Dermis microvascular lymphatic vessel endothelial cell (primary cell): ENCODE measurements at places on chromosomes 4 and X. TPM values are rescaled to one million over a fixed set of nuclear protein-coding genes. Genes with fewer than 3 reads are reported as not detected.

GRCh38 chrX:45353456-45353855, 152.8 kb upstream of the DIPK2B start:
- DNase-seq: no peak

GRCh38 chr4:33057736-33058135, 2337.6 kb downstream of the PCDH7 start:
- DNase-seq: no peak

DNA sequence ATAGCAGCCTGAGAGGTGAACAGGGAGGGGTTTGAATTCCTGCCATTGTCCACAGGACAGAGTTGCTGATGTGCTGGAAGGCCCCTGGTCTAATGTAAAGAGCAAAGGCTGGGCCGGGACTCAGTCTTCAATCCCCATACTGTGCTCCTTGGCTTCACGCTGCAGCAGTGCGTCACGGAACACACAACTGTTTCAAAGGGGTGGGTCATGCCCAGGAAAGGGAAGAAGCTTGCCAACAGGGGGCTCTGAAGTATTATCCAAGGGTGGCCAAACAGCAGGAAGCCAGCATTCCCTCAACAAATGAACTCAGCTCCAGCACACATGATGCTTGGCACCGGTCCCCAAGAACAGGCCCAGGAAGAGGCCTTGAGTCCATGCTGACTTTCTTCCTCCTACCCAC, 122.5 kb downstream of the NFKB1 start:
- DNase-seq: peak; percentile 51

- DNase-seq: no peak
Observed at GRCh38 chr4:11739992-11740391, 311.3 kb upstream of the HS3ST1 start.

DNA sequence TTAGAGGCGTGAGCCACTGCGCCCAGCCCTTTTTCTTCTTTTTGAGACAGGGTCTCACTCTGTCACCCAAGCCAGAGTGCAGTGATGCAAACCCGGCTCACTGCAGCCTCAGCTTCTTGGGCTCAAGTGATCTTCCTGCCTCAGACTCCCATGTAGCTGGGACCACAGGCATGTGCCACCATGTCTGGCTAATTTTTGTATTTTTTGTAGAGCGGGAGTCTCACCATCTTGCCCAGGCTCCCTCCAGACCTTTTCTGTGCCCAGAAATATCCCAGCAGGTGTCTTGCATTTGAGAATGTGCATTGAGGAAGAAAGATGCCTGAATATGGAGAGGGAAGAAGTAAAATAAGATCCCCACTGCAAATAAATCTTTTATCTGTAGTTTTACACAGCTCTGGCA, 58.7 kb downstream of the PPEF2 start:
- no peak for DNase-seq

DNA sequence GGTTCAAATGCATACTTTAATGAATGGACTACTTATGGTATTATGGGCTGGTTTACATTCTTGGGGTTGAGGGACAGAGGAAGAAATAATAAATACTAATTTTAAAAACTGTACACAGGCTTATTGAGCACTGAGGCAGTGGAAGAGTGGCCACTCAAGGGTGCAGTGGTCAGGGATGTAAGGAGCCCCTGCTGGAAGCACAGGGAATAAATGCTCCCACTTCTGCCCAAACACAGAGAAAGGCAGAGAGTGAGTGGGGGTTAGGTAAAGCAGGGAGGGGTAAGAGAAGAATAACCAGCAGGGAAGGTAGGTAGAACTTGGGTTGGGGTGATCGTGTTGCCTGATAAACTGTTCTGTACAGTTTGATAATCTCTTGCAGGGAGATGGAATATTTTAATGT, 60.0 kb downstream of the GAB1 start:
- no peak for DNase-seq

GRCh38 chr4:55871299-55871800, 17.9 kb downstream of the EXOC1 start:
- no peak for DNase-seq

DNA sequence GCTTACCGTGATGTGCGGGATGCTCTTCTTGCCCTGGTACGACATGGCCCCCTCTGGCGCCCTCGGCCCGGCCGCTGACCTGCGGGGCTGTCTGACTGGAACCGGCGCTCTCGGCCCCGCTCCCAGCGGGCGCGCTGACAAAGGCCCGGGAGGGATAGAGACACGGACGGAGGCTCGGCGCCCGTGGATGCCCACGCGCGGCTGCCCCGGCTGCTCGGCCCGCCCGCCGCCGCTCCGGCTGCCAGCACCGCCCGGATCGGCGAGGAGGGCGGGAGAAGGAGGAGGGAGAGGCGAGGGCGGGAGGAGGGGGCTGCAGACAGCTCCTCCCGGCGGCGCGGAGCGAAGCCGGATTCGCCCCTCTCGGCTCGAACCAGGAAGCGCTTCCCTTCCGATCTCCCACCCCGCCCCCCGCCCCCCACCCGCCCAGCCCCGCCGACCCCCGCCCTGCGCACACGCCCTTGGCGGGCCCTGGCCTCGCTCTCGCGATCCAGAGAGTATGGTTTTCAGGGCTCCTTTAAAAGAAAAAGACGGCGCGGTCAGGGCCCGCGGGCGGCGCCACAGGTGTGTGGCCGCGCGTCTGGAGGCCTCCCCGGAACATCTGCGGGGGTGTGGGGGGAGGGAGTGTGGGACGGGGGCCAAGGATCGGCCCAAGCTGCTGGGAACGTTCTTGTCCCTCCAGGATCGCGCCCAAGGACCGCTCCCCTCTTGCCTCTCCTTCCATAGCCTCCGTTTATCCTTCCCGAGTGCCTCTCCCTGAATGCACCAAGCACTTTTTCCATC, 4.5 kb downstream of the CRMP1 start:
- no peak for DNase-seq

- no peak for DNase-seq
Observed at GRCh38 chr4:94036964-94037363, 170.7 kb upstream of the SMARCAD1 start.

Gene WWC2
- total RNA-seq: 20.3 and 26.0 TPM in 2 replicates

Gene MUC7
- not detected in 2 replicates for total RNA-seq
